Activated CD4-positive, alpha-beta T cell treated with anti-CD3 and anti-CD28 coated beads for 24 hours (primary cell): ENCODE measurements at places on chromosomes 4 and X.

DNA sequence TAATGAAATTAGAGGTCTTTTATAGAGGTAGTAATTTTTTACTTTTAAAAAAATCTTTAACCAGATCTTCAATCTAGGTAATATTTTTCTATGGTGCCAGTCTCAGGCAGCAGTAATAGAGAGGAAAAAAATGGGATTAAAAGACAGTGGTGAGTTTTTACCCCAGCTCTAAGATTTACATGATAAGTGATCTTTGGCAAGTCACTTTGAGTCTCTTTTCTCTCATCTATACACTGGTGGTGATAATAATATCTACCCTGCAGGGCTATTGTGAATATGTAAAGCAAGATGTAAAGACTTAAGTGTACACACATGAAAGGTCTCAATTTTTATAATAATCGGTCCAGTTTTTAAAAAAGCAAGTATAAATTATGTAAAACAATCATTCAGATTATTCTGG lies 786.2 kb upstream of the POU3F4 start:
- no peak for DNase-seq

DNA sequence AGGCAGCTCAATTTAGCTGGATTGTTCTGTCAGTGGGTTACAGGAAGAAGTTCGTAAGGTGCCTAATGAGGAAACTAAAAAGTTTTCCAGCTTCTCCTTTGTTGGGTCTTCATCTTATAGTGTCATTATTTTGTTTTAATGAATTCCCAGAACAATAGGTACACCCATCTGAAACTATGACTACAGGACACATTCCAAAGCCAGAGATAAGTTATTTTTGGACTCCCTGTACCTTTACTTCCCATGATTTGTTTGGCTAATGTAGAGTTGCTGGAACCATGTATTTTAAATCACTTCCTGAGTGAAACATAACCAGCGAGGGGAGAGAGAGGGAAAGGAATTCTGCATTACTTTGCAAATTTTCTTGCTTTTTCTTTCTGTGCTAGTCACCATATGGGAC lies 114.0 kb downstream of the CLCN5 start:
- no peak for DNase-seq

DNA sequence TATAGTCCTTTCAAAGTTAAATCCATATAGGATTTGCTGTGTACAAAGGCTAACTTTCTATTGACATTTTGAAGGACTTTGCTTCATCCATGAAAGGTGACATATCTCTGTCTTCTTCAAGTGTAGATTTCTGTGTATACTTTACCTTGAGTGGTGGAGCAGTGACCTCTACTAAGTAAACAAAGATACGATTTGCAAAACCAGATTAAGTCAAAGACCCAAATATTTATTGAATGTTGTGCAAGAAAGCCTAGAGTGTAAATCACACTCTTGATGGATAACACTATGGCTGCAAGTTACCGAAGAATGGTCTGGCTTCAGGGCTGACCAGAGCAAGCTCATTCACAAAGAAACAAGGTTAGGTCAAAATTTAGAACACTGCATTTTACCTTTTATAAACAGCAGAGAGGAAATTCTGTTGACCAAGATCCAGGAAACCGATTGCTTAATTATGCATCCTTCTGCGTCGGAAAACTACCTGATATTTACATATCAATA lies 5.4 kb upstream of the FGG start:
- DNase-seq = no peak

DNA sequence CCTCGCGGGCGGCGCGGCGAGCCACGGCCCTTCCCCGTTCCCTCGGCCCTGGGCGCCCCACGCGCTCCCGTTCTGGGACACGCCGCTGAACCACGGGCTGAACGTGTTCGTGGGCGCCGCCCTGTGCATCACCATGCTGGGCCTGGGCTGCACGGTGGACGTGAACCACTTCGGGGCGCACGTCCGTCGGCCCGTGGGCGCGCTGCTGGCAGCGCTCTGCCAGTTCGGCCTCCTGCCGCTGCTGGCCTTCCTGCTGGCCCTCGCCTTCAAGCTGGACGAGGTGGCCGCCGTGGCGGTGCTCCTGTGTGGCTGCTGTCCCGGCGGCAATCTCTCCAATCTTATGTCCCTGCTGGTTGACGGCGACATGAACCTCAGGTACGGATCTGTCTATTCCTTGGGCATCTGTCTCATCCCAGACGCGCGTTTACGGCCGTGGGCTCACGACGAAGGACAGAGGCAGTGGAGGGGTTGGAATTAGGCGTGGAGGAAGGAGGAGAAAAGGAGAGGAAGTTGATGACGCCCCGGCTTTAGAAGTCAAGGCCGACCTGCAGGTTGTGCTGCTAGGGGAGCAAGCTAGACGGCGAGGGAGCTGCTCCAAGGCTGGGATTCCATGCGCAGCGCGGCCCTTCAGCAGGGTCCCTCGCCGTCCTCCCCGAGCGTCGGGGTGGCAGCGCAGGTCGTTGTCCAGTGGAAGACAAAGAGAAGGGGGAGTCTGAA lies 792 bp downstream of the SLC10A4 start:
- no peak for DNase-seq

GRCh38 chr4:145153181-145153903 lies 27.0 kb downstream of the OTUD4 start:
- no peak for DNase-seq

- DNase-seq = no peak
These were observed 189.9 kb downstream of the IL15 start for GRCh38 chr4:141826260-141826659.

GRCh38 chr4:108336076-108336475 lies 167.3 kb upstream of the LEF1 start:
- no peak for DNase-seq

DNA sequence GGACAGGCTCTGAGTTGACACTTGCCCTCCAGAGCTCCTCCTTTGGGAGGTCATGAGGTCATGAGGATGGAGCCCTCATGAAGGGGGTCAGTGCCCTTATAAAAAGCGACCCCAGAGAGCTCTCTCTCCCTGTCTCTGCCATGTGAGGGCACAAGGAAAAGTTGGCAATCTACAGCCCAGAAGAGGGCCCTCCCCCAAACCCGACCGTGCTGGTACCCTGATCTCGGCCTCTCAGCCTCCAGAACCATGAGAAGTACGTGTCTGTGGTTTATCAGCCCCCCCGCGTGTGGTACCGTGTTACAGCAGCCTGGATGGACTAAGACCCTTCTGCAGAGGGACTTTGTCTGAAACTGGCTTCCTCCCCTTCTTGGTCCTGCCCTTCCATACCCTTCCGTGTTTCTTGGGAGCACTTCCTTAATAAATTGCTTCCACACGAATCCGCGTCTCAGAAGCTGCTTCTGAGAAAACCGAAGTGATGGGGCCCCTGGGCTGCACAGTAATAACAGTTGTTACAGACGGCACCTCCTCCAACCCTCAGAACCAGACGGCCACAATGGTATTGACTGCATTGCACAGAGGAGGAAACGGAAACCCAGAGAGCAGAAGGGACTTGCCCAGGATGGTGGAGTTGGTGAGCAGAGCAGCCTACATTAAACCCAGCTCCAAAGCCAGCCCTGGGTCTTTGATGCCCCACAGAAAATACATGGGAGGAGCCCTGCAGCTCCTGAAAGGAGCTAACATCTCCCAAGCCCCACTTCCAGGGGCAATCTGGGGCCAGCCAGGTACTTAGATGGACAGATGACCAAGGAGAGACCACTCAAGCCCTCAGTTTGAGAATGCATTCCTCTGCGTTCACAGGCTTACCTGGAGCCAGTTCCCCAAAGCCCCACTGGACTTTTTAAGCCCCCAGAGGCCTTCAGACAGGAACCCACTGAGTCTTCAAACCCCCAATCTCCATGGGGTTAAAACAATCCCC lies 242.7 kb downstream of the BCOR start:
- DNase-seq = peak; percentile 70

DNA sequence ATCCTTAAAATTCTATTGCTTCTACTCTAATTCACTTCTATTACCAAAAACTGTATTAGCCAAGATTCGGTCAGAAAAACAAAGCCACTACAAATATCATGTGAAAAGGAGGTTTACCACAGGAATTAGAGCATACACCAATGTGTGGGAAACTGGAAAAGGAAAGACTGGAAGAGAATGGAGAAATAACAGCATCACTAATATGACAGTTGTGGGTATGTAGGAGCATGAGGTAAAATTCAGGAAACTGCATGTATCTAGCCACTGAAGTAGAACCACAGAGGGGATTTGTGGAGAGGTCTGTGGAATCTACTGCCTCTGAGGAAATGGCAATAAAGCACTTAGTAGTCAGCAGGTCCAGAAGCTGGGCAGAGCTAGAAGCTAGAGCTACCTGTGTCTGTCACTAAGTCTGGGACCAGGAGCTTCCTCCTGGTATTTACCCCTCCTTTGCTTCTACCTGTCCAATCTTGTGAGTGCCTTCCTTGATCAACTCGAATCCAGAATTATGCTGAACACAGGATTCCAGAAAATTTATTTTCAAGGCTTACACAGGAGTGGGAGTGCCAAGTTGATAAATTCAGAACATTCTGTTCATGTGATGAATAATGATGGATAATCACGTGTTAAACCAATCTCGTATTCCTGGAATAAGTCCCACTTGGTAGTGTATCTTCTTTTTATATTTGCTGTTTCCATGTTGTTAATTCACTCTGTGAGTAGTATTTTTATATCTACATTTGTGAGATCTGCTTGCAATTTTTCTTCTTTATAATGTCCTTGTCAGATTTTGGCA lies 52.6 kb downstream of the NAF1 start:
- DNase-seq = no peak
